Urothelium cell line (cell line): ENCODE measurements at places on chromosomes 11 and 22.
A peak's percentile ranks its signal among the peaks of the same experiment; 100 is the strongest.

DNA sequence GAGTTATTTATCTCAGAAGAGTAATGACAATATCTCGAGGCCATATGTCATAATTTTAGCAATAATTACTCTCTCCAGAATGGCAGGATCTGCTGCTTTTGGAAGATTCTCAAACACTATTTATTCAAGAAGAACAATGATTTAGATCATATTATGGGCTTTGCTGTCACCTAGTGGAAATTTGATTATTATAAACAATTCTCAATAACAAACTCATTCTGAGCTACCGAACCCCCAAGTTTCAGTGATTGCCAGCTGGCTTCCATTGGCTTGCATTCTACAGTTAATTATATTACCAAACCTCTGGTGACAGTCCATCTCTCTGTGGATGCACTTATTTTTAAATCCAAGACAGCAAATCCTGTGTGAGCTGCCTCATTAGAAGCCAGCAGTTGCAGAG, 27.9 kb upstream of the SLC36A4 start:
- DNase-seq, result no peak

GRCh38 chr11:129960216-129961214, 42.1 kb downstream of the PRDM10 start:
- DNase-seq, result peak; percentile 54

- no peak for DNase-seq
Measured at GRCh38 chr22:16954060-16954403, 54.0 kb downstream of the GAB4 start.

GRCh38 chr11:45361551-45361950, 75.4 kb upstream of the SYT13 start:
- DNase-seq, result no peak

DNA sequence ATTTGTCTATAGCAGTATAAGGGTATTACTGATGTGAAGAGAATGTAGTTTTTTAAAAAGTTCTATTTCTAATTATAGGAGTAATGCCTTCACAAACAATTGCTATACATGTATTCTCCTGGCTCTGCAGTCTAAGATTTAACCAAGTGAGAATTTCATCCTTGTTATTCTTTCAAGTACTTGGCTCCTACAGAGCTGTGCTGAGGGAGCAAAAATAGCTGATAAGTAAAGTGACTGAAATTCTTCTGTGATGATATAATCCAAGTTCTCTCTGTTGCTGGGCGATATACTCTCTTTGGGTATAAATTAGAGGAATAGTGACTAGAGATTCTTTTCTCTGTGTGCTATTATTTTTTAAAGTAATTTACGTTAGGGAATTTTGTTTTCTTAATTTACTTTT, 68.0 kb downstream of the PGR start:
- DNase-seq, result peak; percentile 4

GRCh38 chr11:79199729-79200354, 241.0 kb downstream of the TENM4 start:
- DNase-seq, result no peak

GRCh38 chr11:118715245-118715831, 35.9 kb upstream of the TREH start:
- no peak for DNase-seq

- peak; percentile 90 for DNase-seq
Measured at GRCh38 chr11:64846998-64847666, 2.7 kb upstream of the CDC42BPG start.

- no peak for DNase-seq
Measured at GRCh38 chr11:60992842-60993409, 21.4 kb downstream of the CD6 start.

GRCh38 chr11:62644220-62644619, 2.2 kb downstream of the GANAB start:
- no peak for DNase-seq

- DNase-seq, result no peak
Measured at GRCh38 chr11:72537051-72537450, 102.7 kb upstream of the CLPB start.

DNA sequence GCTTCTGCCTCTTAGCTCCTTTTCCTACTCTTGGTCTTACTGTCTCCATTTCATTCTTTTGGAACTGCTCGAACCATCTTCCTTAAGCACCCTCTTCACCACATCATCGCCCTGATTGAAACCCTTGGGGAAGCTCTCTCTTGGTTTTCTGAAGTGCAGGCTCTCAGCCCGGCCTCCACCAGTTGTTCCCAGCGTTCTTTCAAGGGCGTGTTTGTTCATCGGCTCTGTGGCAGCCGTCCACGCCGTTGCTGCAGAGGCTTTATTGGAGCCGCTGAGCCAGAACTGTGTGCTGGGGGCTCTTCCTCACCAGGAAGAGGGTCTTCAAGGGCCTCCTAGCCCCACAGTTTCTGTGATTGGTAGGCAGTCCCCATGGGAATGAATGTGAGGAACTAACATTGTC, 214.1 kb downstream of the TBC1D22A start:
- no peak for DNase-seq

DNA sequence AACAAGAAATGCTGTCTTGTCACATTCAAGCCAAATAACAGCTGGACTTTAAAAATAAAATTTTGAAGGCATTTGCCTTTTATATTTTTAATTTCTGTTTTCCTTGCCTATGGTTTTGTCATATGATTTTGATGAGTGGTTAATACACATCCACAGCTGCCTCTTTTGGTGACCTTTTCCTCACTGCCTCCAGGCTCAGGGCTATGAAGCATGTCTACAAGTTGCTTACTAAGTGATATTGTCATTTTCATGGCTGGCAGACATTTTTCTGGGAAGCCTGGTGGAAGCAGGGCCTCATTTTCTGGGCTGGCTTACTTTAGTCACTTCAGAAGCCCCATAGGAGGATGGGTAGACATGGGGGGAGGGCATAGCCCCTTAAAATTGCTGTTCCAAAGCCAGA, 344.9 kb downstream of the SOX6 start:
- no peak for DNase-seq

GRCh38 chr11:103228807-103229206, 119.6 kb downstream of the DYNC2H1 start:
- DNase-seq, result no peak

GRCh38 chr11:86115542-86116385, 46.9 kb upstream of the PICALM start:
- DNase-seq, result peak; percentile 36

DNA sequence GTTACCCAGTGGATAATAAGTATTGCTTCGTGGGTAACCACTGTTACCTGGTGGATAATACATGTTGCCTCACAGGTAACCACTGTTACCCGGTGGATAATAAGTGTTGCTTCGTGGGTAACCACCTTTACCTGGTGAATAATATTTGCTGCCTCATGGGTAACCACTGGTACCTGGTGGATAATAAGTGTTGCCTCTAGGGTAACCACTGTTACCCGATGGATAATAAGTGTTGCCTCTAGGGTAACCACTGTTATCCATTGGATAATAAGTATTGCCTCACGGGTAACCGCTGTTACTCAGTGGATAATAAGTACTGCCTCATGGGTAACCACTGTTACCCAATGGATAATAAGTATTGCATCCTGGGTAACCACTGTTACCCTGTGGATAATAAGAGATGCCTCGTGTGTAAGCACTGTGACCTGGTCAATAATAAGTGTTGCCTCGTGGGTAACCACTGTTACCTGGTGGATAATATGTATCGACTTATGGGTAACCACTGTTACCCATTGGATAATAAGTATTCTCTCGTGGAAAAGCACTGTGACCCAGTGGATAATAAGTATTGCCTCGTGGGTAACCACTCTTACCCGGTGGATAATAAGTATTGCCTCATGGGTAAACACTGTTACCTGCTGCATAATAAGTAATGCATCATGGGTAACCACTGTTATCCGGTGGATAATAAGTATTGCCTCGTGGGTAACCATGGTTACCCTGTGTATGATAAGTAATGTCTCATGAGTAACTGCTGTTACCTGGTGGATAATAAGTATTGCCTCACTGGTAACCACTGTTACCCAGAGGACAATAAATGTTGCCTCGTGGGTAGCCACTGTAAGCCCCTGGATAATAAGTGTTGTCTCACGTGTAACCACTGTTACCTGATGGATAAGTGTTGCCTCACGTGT, 20.1 kb upstream of the NXPE4 start:
- DNase-seq, result no peak

- DNase-seq, result no peak
Measured at GRCh38 chr22:45322873-45323525, 13.3 kb downstream of the FAM118A start.

DNA sequence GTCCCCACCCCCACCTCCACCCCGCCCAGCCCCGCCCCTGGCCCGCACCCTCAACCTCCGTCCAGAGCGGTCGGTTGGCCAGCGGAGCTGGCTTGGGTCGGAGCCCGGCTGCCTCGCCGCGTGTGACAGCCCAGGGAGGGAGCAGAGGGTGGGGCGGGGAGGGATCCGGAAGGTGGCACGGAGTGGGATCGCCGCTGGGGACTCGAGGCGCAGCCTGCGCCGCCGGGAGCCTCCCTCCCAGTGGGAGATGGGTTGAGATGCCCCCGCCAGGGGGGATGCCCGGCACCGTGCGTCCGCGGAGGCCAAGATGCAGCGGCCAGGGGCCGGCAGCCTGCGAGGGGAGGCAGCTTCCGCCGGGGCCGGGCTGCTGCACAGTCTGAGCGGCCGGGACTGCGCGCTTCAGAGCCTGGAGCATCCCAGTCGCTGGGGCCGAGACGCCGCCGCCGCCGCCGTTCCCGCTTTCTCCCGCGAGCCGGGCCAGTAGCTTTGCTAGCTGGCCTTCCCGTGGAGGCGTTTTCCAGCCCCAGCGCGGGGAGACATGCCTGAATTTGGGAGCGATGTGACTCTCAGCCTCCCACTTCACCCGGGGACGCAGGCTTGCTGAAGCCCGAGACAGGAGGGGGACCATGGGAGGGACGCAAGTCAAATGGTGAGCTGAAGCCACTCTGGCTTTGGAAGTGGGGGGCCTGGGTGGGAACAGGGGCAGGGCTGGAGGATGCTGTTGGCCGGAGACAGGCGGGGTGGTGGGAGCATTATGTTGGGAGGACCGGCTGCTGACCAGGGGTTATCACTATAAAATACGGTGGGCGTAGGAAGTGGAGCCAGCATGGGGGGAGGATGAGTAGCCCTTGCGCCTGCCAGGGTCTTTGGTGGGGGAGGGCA, 40.2 kb downstream of the DIXDC1 start:
- peak; percentile 62 for DNase-seq

- no peak for DNase-seq
Measured at GRCh38 chr22:37222440-37222971, 10.2 kb upstream of the SSTR3 start.

DNA sequence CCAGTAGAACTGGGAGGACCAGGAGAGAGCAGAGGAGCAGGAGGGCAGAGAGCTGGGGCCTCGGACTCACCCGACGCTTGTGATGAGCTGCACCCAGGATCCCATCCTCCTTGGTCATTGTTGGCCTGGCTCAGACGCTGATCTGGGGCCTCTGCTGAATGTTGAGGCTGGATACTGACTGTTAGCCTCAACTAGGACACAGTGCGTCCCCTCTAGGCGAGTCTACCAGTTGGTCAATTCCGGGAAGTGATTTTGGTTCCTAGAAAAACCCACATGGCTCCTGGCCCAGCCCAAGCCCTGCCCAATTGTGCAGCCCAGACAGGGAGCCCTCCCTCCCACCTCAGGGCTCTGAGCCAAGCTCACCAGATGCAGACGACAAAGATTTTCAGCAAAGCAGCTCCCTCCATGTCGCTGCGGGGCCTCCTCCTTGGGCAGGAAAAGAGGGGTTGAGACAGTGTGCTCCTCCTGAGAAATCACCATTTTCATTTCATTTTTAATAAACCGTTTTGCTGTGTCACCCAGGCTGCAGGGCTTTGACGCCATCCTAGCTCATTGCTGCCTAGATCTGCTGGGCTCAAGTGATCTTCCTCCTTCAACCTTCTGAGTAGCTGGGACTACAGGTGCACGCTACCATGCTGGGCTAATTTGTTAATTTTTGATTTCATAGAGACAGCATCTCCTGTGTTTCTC, at the start of gene APOL4:
Gene APOL4, minus strand, starts transcription at position 180 of the 690 bp plus-strand sequence. Its CDS starts 75 bp downstream, at position 105.
- DNase-seq, result no peak

- peak; percentile 38 for DNase-seq
Measured at GRCh38 chr11:19025481-19026406, 34.8 kb downstream of the MRGPRX2 start.

GRCh38 chr11:33366918-33367317, 109.7 kb downstream of the HIPK3 start:
- DNase-seq, result no peak

- DNase-seq, result no peak
Measured at GRCh38 chr11:16778286-16778685, 39.8 kb downstream of the C11orf58 start.
